Uterus (tissue), 4 donors: ENCODE measurements at places on chromosomes 13 and 19.

GRCh38 chr13:74306496-74306895 lies 172.3 kb upstream of the KLF12 start:
- H3K27me3 ChIP-seq, result no peaks in the 10 kb centered on the region
- no peak overlapping the region for H3K27ac ChIP-seq
- no peak for DNase-seq
- H3K4me1 ChIP-seq, result no peaks in the 10 kb centered on the region
- H3K4me3 ChIP-seq, result no peak overlapping the region

DNA sequence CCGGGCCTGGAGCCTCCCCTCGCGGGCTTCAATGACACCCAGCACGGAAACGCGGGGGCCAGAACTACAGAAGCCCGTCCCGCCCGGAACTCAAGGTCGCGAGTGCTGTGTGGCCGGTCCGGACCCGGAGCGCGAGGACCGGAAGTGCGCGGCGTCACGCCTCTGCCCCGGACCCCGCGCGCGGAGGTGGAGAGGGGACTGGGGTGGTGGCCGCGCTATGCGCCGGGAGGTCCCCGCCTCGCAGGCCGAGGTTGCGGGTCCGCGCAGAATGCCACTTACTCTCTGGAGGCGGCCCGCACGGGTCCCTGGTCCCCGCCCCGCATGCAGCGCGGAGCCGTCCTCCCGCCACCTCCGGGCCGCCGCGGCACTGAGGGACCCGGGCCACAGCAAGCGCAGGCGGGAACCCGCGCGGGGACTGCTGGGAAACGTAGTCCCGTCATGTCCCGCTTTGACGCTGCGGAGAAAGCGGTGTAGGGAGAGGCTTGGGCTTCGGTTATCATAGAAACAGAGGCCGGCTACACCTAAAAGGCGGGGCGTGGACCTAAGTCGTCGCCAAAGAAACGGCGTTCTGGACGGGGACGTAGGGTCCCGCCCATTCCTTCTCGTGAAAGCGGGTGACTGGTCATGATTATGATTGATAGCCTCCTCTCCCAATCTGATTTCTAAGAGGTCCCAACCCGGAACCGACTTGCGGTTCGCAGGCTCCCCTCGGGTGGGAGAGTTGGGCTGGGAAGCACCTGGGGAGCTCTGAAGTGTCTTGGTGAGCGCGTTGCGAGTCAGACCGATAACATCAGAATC lies at the start of gene ZNF837:
Gene ZNF837, minus strand, starts transcription at position 369 of the 798 bp plus-strand sequence. CDS start 11,698 bp downstream, outside the sequence.
- no peaks in the 10 kb centered on the region for H3K4me1 ChIP-seq
- peak; percentile 98 for DNase-seq
- peak within 1 kb of the TSS; percentile 91 for H3K27ac ChIP-seq
- H3K36me3 ChIP-seq, result no peaks in the 10 kb centered on the region
- H3K4me3 ChIP-seq, result peak within 1 kb of the TSS; percentile 42

DNA sequence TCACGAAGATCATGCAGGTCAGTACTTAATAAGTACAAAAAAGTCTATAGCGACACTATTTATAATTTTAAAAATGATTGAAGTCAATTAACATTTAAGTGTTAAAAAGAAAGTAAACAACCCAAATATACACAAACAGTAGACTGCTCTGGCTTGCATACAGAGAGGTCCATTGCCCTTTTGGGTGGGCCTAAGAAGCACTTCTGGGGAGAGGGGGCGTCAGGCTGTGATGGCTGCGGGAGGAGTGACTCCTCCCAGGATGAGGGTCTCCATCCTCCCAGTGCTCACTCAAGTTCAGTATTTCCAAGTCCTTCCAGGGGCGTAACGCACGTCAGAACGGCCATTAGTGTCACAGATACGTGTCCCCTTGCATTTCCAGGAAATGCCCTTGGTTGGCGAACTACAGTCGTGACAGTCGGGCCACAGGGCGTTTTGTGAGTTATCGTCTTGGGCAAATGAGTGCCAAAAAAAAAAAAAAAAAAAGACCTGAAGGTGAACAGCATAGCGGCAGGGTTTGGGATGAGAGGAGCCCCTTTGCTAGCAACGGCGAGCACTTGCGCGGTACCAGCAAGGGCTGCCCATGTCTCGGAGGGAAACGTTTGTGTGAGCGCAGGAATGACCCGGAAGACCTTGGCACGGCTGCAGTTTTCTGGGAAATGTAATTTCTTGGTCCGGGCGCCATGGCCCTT lies at the start of gene SCGB2B2:
Gene SCGB2B2, minus strand, starts transcription at position 463 of the 689 bp plus-strand sequence. CDS start 82,596 bp downstream, outside the sequence.
- no peaks in the 10 kb centered on the region for H3K4me1 ChIP-seq
- DNase-seq, result no peak
- H3K27me3 ChIP-seq, result no peaks in the 10 kb centered on the region

- no peak overlapping the region for H3K4me3 ChIP-seq
- H3K36me3 ChIP-seq, result no peaks in the 10 kb centered on the region
- H3K27me3 ChIP-seq, result no peaks in the 10 kb centered on the region
- no peaks in the 10 kb centered on the region for H3K4me1 ChIP-seq
These were observed 149.8 kb downstream of the DLEU7 start for GRCh38 chr13:50693727-50694126.

- peak; percentile 50 for DNase-seq
- no peak overlapping the region for H3K4me3 ChIP-seq
- no peaks in the 10 kb centered on the region for H3K27me3 ChIP-seq
- H3K27ac ChIP-seq, result no peak overlapping the region
These were observed 21.9 kb downstream of the GRIN2D start for GRCh38 chr19:48415395-48415794.

- peak; percentile 86 for DNase-seq
- H3K36me3 ChIP-seq, result no peaks in the 10 kb centered on the region
- H3K4me3 ChIP-seq, result peak overlapping the region; percentile 0
- no peaks in the 10 kb centered on the region for H3K27me3 ChIP-seq
- H3K4me1 ChIP-seq, result peaks cover 64% of the 10 kb centered on the region
These were observed 3.7 kb downstream of the NAPA start for GRCh38 chr19:47511128-47511517.

GRCh38 chr19:32824916-32825608 lies 44.5 kb downstream of the SLC7A9 start:
- H3K36me3 ChIP-seq, result no peaks in the 10 kb centered on the region
- no peak overlapping the region for H3K4me3 ChIP-seq
- no peak for DNase-seq

DNA sequence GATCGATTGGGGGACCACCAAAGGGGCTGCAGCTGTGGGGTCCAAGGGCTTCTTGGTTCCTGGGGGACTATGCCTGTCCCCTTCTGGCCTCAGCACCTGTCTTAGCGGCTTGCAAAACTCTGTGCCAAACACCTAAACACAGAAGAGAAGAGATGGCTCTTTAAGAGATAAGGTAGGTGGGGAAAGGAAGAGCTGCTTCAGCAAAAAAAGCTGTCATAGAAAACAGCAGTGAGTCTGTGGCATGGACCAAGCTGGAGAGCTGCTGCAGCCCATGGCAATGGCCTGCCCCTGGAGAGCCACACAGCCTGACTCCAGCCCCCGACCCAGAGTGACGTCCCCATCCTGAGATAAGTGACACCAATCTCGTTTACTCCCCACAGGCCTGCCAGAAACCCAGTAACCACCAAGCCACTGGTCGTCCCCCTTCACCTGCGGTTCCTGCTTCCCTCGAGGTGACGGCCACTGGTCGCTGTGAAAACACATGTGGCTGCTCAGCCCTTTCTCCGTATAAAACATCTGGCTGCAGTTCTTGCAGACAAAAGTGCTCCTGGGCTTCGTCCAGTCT lies 25.0 kb upstream of the NAPA start:
- DNase-seq, result no peak
- H3K27ac ChIP-seq, result no peak overlapping the region
- no peaks in the 10 kb centered on the region for H3K4me1 ChIP-seq
- H3K36me3 ChIP-seq, result no peaks in the 10 kb centered on the region
- no peak overlapping the region for H3K4me3 ChIP-seq

DNA sequence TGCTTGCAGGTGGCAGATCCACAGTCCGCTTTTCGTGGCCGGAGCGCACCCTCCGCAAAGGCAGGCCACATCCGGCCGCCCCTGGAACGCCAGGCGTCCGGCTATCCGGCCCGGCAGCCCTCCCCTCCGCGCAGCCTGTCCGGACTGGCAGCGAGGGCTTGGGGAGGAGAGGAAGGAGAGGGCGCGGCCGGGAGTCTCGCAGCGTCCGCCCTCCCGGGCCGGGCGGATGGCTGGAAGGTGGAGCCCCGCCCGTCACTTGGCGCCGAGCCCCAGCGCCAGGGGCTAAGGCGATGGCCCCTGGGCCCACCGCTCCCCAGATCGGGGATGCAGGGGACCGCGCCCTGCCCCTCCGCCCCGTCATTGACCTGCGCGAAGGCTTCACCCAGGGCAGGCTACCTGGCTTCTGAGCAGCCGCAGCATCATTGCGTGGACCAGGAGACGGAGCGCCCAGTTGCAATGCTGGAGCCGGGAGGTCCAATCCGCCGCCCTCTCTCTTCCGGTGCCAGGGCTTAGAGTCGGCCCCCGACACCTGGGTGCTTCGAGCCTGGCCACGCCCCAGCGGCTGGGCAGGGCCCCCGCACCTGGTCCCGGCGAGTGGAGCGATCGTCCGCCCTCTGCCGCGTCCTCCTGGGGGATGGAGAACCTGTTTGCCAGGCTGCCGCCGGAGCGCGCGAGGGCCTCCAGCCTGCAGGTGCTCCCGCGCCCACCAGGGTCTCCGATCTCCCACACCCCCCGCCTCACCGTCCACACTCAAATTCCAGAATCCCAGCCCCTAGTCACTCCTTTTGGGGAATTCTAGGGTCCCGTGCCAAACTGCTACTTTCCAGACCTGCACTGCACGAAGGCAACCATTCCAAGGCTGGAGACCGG lies at the start of gene FUT1:
Gene FUT1, minus strand, starts transcription at position 146 of the 870 bp plus-strand sequence. CDS start 1,360 bp downstream, outside the sequence.
- H3K4me1 ChIP-seq, result no peaks in the 10 kb centered on the region
- H3K4me3 ChIP-seq, result peak within 1 kb of the TSS; percentile 10
- no peaks in the 10 kb centered on the region for H3K27me3 ChIP-seq
- H3K27ac ChIP-seq, result no peak within 1 kb of the TSS
- DNase-seq, result no peak
- H3K36me3 ChIP-seq, result no peaks in the 10 kb centered on the region

- no peak overlapping the region for H3K27ac ChIP-seq
- no peaks in the 10 kb centered on the region for H3K36me3 ChIP-seq
- no peak for DNase-seq
- H3K4me1 ChIP-seq, result no peaks in the 10 kb centered on the region
- no peak overlapping the region for H3K4me3 ChIP-seq
These were observed 20.0 kb upstream of the ATP12A start for GRCh38 chr13:24660023-24660741.

DNA sequence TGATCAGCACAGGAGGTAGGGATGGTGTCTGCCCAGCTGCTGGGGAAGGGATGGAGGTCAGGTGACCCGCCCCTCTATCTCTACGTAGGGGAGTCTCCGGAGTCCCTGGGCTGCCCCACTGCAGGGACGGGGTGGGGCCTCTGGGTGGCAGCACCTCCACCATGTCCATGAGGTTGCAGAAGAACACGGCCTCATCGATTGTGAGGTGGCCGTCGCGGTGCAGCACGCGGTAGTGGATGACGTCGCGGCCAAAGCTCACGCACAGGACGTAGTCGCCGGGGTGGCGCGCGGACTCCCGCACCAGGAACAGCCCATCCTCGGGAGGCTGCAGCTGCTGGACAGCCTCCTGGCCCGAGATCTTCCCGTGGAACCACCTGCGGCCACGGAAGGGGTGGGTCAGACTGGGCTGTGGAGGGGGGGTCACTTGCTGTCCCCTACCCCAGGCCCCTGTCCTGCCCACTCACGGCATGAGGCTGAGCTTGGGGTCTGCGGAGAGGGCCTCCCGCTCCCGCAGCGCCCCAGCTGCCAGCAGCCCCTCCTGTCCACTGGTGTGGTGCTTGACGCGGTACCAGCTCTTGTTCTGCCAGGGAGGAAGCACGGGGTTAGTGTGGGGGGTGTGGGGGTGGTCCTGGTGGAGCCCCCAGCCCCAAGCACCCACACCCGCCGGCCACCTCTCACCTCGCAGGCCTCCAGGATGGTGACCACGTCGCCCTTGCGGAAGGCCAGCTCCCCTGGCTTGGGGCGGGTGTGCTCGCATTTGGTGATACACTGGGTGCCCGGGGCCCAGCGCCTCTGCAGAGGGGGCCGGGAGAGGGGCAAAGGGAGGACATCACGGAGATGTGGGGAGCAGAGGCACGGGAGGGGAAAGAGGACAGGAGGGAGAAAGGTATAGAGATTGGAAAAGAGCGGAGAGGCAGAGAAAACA lies 2.3 kb downstream of the MATK start:
- H3K36me3 ChIP-seq, result no peaks in the 10 kb centered on the region
- H3K27me3 ChIP-seq, result peaks cover 4% of the 10 kb centered on the region
- no peak for DNase-seq
- H3K27ac ChIP-seq, result no peak overlapping the region
- H3K4me3 ChIP-seq, result no peak overlapping the region
- H3K4me1 ChIP-seq, result no peaks in the 10 kb centered on the region

DNA sequence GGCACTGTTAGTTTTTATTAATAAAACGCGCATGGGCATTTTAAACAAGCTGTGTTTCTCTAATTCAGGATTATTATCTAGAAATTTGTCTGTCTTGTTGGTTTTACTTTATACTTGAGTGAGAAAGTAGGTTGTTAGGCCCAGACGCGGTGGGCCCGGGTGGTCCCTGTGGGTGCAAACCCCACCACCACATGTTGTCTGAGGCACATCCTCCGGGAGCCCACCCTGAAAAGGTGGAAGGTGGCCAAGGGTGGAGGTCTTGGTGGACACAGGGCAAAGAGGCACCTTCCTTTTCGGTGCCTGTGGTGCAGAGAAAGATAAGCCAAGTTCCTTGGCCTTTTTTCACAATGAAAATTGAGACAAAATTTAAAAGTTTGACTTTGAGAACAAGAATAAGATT lies 16.6 kb downstream of the ATP4B start:
- H3K4me3 ChIP-seq, result no peak overlapping the region
- no peak for DNase-seq
- H3K4me1 ChIP-seq, result no peaks in the 10 kb centered on the region
- no peak overlapping the region for H3K27ac ChIP-seq

GRCh38 chr13:43094901-43095300 lies 71.5 kb downstream of the DNAJC15 start:
- DNase-seq, result no peak
- H3K4me1 ChIP-seq, result no peaks in the 10 kb centered on the region
- H3K36me3 ChIP-seq, result no peaks in the 10 kb centered on the region

GRCh38 chr13:30235216-30235615 lies 72.1 kb downstream of the KATNAL1 start:
- H3K4me1 ChIP-seq, result no peaks in the 10 kb centered on the region
- no peak overlapping the region for H3K27ac ChIP-seq
- DNase-seq, result no peak
- H3K36me3 ChIP-seq, result no peaks in the 10 kb centered on the region

DNA sequence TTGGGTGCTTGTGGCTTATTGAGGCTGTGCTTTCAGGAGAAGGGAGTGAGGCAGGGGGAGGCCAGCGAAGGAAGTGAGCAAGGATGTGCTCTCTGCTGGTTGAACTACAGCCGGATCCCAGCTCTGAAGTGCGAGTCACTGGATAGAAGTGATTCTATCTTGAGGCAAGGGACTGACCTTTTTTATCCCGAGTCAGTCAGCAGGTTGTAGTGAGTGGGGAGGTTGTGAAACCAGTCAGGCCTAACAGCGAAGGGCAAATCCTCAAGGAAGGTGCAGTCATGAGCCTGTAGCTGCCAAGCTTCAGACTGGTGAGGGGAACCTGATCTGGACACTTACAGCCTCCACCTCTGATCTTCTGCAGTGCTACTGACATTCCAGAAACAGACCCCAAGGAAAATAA lies 18.6 kb downstream of the SCEL start:
- DNase-seq, result no peak
- no peak overlapping the region for H3K27ac ChIP-seq
- H3K36me3 ChIP-seq, result no peaks in the 10 kb centered on the region
- H3K27me3 ChIP-seq, result no peaks in the 10 kb centered on the region
- H3K4me3 ChIP-seq, result no peak overlapping the region
